Cerebellar cortex (tissue), 1 donor: ENCODE measurements at places on chromosomes 5 and 9.

DNA sequence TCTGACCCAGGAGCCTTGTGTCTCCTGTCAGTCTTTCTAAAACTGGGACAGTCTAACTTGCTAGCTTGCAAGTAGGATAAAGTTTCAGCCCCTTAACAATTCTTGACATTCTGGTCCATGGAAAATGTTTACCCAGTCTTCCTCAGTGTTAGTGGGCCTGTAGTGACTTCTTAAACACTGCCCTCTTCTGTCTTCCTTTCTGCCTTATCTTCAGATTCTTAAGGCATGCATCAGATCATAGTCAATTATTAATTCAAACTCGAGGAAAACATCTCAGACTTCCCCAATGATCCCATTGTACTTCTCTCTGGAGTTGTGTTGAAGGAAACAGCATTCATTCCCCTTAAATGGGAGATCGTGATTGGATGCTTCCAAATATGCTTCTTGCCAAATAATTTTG is 1199.8 kb downstream of the DTWD2 start:
- no peak for DNase-seq

DNA sequence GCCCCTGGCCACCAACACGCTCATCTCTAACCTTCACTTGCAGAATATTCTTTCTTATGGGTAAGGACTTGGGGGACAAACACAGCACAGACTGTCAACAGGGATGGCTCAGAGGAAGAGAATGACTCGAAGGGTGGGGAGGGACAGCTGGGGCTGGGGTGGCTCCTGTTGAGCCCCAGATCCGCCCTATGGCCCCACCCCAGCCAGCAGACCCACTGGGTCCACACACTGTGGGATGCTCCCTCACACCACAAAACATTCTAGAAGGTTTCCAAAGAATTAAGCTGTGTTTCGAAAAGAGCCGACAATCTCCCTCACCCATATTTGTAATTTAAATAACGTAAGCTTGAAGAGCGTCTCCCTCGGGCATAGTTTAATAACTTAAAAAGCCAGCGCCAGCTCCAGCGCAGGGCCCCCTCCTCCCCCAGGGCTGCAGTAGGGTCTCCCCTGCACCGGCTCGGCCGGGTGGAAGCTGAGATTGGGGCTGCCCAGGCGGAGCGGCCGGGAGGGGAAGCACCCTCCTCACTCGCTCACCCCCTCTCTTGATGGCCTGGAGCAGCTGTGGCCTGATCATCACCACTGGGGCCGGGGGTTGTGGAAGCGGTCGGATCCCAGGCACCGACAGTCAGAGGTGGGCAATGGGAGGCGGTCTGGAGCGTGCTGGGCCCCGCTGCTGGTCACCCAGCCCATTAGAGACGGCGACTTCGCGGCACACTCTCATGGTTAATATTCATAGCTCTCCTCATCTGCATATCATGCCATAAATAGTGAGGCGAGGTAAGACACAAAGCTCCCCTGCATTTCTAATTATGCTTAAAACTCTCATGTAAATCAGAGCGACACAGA is 37.6 kb downstream of the NACC2 start:
- no peak for DNase-seq

- no peak for DNase-seq
Measured at GRCh38 chr9:86733929-86734328, 213.4 kb downstream of the GAS1 start.

DNA sequence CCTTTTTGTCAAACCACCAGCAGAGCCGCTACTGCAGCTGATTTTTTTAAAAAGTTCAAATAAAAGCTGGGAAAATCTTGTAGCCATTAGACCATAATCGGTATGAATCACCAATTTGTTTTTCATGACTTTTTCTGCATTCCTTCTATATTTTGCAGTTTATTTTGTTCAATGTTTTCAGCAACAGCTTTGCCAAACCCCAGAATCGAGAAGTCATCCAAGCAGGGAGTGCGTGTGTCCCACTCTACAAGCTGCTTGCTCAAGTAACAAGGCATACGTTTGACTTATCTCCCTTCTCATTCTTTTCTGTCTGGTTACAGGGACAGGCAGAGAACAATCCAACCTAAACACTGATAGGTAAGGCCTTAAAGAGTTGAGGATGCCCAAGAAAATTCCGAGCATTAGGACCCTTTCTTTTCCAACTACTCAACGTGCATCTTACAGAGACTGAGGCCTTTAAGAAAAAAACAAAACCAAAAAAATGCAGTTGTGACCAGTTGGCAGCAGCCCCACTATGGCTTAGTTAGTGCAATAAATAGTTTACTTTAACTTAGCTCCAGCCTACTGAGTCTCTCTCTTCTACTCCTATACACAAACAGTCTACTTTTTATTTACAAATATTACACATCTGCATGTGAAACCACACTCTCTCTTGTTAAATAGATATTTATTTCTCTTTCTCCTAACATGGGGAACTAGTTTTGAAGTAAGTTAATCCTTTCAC is 134.7 kb upstream of the SLIT3 start:
- DNase-seq: no peak

DNA sequence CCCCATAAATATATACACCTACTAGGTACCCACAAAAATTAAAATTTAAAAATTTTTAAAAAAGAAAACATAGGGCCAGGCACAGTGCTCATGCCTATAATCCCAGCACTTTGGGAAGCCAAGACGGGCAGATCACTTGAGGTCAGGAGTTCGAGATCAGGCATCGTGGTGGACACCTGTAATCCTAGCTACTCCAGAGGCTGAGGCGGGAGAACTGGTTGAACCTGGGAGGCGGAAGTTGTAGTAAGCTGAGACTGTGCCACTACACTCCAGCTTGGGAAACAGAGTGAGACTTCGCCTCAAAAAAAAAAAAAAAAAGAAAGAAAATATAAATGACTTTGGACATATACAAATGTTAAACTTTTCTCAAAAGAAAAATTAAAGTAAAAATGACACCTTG is 33.3 kb upstream of the RNF38 start:
- DNase-seq: no peak

DNA sequence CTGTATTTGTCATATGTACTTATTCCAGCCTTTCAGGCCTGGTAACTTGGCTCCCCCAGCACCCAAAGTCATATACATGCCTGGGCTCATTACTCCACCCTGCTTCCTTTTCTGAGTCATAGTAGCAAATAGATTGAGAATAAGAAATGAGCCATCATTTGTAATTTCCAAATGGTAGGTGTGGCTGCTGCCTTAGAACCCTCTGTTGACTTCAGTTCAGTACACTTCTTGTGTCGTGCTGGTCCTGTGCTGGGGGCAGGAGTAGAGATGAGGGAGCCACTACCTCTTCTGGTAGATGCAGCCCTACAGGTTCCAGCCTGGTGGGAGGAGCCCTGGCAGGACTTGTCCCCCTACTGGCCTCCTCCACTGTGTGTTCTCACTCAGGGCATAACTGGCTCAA is 11.1 kb downstream of the GM2A start:
- no peak for DNase-seq

GRCh38 chr5:61402970-61403900 is 71.2 kb downstream of the ZSWIM6 start:
- DNase-seq: no peak

GRCh38 chr9:91024841-91025240 is 223.2 kb downstream of the SYK start:
- peak; percentile 59 for DNase-seq

GRCh38 chr5:36877667-36878391 is 1.3 kb downstream of the NIPBL start:
- peak; percentile 43 for DNase-seq

GRCh38 chr9:111728143-111728542 is 66.6 kb downstream of the SHOC1 start:
- DNase-seq: no peak

DNA sequence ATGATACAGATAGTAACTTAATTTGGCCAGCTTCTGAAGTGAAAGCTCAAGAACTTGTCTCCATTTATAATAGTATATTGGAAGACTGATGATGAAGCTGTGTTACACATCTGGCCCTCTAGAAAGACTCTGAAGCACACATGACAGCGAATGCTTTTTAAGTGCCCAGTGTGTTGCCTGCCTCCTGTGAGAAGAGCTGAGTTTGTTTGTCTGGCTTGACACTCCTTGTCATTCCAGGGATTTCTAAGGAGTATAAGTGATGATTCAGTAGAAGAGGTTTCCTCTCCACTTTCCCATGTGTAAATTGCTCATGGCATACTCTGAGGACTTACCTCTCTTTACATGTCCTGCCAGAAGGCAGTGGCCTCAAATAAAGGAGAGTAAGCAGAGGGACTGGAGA is 30.4 kb upstream of the LRRTM2 start:
- no peak for DNase-seq
